ENCODE measurements at places on chromosomes 16 and 17. TPM values are rescaled to one million over a fixed set of nuclear protein-coding genes. Genes with fewer than 3 reads are reported as not detected.

The KRT17 gene
- total RNA-seq, result not detected

The NPIPB13 gene
- 24.3 TPM for total RNA-seq

The C17orf67 gene
- 3.1 TPM for total RNA-seq

The MPP3 gene
- total RNA-seq, result not detected

The HBA1 gene
- not detected for total RNA-seq

GRCh38 chr17:38561416-38562214, 44.1 kb downstream of the SRCIN1 start:
- H3K4me3 ChIP-seq, result no peak overlapping the region
- H3K27ac ChIP-seq, result no peak overlapping the region
- peaks cover 28% of the 10 kb centered on the region for H3K4me1 ChIP-seq
- H3K36me3 ChIP-seq, result no peaks in the 10 kb centered on the region

DNA sequence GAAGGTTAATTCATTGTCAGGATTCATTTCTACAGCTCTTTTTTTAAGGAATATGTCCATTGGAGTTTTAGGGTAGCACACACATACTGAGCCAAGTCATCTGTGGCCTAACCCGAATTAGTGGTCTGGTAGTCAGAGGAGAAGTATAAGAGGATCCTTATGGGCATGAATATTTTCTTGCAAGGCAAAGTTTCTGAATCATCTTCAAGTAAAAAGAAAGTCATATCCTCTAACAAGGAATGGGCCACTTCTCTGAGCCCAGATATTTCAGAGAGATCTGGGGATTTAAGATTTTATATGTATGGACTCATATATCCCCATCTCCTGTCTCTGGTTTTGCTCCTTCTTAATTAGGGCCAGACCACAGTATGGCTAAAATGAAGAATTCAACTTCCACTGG, 99.2 kb upstream of the CDH8 start:
- no peaks in the 10 kb centered on the region for H3K27me3 ChIP-seq
- no peak for DNase-seq
- no peaks in the 10 kb centered on the region for H3K4me1 ChIP-seq
- no peak overlapping the region for H3K27ac ChIP-seq

DNA sequence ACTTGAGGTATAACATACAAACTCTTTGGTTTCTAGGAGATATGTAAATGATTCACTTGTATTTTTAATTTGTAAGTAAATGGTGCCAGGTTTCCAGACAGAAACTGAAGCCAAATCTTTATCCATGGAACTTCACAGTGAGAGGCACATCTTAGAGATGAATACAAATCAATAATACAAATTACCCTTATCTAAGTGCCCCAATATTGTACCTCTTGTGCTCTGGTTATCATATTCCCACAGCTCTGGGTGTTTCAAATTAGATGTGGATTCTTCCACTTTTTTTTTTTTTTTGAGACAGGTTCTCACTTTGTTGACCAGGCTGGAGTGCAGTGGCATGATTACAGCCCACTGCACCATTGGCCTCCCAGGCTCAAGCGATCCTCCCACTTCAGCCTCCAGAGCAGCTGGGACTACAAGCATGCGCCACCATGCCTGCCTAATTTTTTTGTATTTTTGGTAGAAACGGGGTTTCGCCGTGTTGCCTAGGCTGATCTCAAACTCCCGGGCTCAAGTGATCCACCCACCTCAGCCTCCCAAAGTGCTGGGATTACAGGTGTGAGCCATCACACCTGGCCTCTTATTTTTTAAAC, 38.0 kb upstream of the DHX40 start:
- no peaks in the 10 kb centered on the region for H3K4me1 ChIP-seq
- H3K4me3 ChIP-seq, result no peak overlapping the region
- DNase-seq, result no peak
- no peaks in the 10 kb centered on the region for H3K36me3 ChIP-seq

GRCh38 chr17:40093580-40094201, 6.7 kb downstream of the NR1D1 start:
- no peak for DNase-seq
- H3K36me3 ChIP-seq, result peaks cover 46% of the 10 kb centered on the region
- peak overlapping the region; percentile 52 for H3K27ac ChIP-seq
- H3K4me3 ChIP-seq, result no peak overlapping the region
- H3K27me3 ChIP-seq, result no peaks in the 10 kb centered on the region

DNA sequence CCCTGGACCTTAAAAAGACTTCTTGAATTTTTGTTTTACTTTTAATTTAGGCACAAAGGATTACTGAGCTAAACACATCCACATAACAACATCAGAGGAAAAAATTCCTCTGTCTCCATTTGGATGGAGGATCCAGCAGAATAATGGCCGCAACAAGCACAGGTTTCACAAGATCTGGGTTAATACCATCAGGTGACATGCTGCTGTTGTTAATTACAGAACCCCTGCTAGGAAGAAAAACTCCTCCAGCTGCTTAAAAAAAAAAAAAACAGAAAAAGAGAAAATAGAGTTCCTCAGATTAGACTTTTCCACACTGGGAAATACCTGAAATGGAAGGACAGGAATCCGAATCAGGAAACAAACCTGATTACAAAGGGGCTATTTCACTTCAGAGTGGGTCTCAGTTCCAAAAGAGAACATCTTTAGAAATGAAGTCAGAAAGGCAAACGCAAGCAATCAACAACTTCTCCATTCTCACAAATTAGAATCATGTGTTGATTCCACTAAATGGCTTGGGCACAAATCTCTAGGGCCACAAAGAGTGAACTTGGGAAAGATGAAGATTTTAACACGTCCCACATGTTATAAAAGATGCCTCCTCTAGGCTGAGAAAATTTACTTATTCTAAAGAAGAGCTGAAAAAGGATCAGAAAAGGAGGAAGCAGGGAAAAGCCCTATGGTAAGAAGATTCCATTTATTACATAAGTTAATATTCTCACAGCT, 44.0 kb downstream of the SPOP start:
- H3K27me3 ChIP-seq, result no peaks in the 10 kb centered on the region
- DNase-seq, result no peak
- H3K4me1 ChIP-seq, result peaks cover 6% of the 10 kb centered on the region
- no peak overlapping the region for H3K27ac ChIP-seq
- H3K4me3 ChIP-seq, result no peak overlapping the region

GRCh38 chr17:81865733-81866439, 5.3 kb downstream of the ARHGDIA start:
- H3K36me3 ChIP-seq, result peaks cover 59% of the 10 kb centered on the region
- H3K4me1 ChIP-seq, result peaks cover 50% of the 10 kb centered on the region
- H3K4me3 ChIP-seq, result peak overlapping the region; percentile 15
- H3K27ac ChIP-seq, result peak overlapping the region; percentile 81
- DNase-seq, result no peak
- no peaks in the 10 kb centered on the region for H3K27me3 ChIP-seq

- H3K4me1 ChIP-seq, result peaks cover 24% of the 10 kb centered on the region
- H3K27me3 ChIP-seq, result no peaks in the 10 kb centered on the region
- no peak for DNase-seq
Observed at GRCh38 chr17:56899403-56899802, 14.4 kb downstream of the TRIM25 start.

DNA sequence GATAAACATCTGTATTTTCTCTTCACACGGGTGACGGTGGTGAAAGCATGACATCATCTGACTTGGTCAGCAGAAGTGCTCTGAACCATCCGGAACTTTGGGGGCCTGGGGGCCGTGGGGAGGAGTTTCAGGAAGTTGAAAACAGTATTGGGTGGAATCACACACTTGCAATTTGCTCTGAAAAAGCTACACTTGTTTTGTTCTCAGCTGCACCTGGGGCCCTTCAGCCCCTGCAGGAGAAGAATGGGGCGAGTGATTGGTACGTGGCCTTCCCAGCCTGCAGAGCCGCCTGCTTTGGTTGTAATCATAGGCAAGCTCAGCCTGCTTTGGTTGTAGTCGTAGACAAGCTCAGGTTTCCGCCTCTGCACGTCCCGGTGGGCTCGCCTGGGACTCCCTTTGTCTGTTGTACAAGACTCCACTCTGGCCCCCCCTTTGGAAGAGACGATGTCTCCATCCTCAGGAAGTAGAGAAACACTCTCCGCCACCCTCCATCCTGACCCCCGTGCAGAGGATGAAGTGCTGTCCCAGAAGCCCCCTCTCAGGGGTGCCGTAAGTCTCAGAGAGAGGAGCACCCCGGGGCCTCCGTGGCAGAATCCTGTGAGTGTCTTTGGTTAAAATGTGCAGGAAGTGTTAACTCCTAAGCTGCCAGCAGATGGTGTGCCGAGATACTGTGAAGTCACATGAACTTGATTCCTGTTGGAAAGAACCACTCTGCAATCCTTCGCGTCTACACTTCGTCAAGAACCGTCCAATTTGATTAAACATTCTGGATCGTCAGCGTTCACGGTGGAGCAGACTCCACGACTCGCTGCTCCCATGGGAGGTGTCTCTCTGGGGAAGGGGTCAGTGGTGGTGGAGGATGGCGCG, 5.4 kb downstream of the BANP start:
- no peaks in the 10 kb centered on the region for H3K27me3 ChIP-seq
- peak; percentile 88 for DNase-seq
- H3K4me1 ChIP-seq, result peaks cover 85% of the 10 kb centered on the region
- peak overlapping the region; percentile 78 for H3K4me3 ChIP-seq
- peaks cover 57% of the 10 kb centered on the region for H3K36me3 ChIP-seq
- H3K27ac ChIP-seq, result peak overlapping the region; percentile 96

- no peaks in the 10 kb centered on the region for H3K27me3 ChIP-seq
- no peak overlapping the region for H3K27ac ChIP-seq
- H3K4me3 ChIP-seq, result no peak overlapping the region
- H3K4me1 ChIP-seq, result peaks cover 19% of the 10 kb centered on the region
Observed at GRCh38 chr17:82812601-82813000, 27.2 kb downstream of the ZNF750 start.

- DNase-seq, result peak; percentile 46
- no peak overlapping the region for H3K27ac ChIP-seq
- H3K27me3 ChIP-seq, result peaks cover 3% of the 10 kb centered on the region
- no peak overlapping the region for H3K4me3 ChIP-seq
Observed at GRCh38 chr16:88558457-88559442, 11.5 kb upstream of the ZC3H18 start.

GRCh38 chr16:83806036-83806435, 1.7 kb upstream of the HSBP1 start:
- DNase-seq, result no peak
- H3K4me1 ChIP-seq, result peaks cover 33% of the 10 kb centered on the region
- no peak overlapping the region for H3K27ac ChIP-seq
- no peak overlapping the region for H3K4me3 ChIP-seq

GRCh38 chr16:56275076-56275475, 83.8 kb downstream of the GNAO1 start:
- H3K4me1 ChIP-seq, result peaks cover 20% of the 10 kb centered on the region
- no peak overlapping the region for H3K4me3 ChIP-seq
- DNase-seq, result no peak
- no peak overlapping the region for H3K27ac ChIP-seq
- H3K27me3 ChIP-seq, result peaks cover 15% of the 10 kb centered on the region

DNA sequence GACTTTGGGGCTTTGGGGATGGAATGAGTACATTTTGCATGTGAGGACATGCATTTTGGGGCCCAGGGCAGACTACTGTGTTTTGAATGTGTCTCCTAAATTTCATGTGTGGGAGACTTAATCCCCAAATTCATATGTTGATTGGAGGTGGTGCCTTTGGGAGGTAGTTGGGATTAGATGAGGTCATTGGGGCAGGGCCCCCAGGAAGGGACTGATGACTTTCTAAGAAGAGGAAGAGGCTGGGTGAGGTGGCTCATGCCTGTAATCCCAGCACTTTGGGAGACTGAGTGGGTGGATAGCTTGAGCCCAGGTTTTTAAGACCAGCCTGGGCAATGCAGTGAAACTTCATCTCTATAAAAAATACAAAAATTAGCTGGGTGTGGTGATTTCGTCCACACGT, 42.8 kb upstream of the RAI1 start:
- no peak overlapping the region for H3K4me3 ChIP-seq
- no peaks in the 10 kb centered on the region for H3K36me3 ChIP-seq
- no peak for DNase-seq
- H3K4me1 ChIP-seq, result no peaks in the 10 kb centered on the region

DNA sequence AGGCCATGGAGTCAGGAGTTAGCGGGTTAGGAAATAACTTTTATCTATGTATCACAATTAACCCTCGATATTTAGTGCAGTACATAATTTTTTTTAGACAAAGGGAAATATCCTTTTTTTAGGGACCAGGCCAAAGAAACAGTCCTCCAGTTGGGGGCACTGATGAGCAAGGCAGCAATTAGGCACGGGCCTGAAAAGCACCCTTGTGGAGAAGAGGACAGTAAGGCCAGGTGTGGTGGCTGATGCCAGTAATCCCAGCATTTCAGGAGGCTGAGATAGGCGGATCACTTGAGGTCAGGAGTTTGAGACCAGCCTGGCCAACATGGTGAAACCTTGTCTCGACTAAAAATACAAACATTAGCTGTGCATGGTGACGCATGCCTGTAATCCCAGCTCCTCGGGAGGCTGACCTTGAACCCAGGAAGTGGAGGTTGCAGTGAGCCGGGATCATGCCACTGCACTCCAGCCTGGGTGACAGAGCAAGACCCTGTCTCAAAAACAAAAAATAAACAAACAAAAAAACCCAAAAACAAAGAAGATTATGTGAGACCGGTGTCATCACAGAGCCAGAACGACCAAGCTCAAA, 158.3 kb upstream of the NOL11 start:
- no peak overlapping the region for H3K27ac ChIP-seq
- no peak for DNase-seq
- H3K27me3 ChIP-seq, result no peaks in the 10 kb centered on the region
- H3K4me3 ChIP-seq, result no peak overlapping the region
- H3K4me1 ChIP-seq, result no peaks in the 10 kb centered on the region
- H3K36me3 ChIP-seq, result peaks cover 33% of the 10 kb centered on the region

DNA sequence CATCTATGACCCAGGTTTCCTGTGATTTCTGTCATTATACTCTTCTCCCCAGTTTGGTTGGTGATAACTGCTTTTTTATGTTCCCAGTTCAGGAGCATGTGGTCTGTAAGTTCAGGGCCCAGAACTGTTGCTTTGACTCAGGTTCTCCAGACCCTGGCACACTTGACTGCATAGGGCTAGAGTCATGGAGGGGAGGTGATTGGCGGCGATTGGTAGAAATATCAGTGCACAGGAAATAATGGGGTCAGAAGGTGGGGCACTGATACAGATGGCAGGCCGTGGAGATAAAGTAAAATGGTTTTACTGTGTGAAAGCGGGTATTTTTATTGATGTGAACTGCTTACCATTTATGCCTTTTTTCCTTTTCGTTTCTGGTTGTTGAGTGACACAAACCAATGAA, 28.7 kb downstream of the TAC4 start:
- peaks cover 72% of the 10 kb centered on the region for H3K36me3 ChIP-seq
- no peak for DNase-seq
- H3K27ac ChIP-seq, result peak overlapping the region; percentile 97
- H3K27me3 ChIP-seq, result no peaks in the 10 kb centered on the region
- peaks cover 63% of the 10 kb centered on the region for H3K4me1 ChIP-seq

DNA sequence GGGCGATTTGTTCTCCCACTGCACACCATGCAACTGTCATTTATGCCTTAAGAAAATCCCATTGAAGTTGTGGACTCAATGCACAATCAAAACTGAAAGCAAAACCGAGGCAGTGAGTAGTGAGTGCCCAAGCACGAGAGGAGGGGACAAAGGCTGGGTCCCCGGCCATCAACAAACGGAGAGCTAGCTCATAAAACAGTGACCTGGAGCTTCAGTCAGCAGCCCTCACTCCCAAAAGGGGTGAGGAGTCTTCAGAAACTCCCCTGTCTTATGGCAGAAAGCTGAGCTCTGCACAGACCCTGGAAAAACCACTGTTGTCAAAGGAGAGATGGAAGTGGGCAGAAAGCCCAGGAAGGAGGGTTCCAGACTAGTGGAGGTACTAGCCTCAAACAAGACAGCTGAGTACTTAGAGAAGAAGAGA, 96.9 kb downstream of the ADCY9 start:
- no peak for DNase-seq
- no peak overlapping the region for H3K4me3 ChIP-seq
- no peak overlapping the region for H3K27ac ChIP-seq
- no peaks in the 10 kb centered on the region for H3K27me3 ChIP-seq
- H3K36me3 ChIP-seq, result no peaks in the 10 kb centered on the region
- peaks cover 9% of the 10 kb centered on the region for H3K4me1 ChIP-seq
